Esophagus squamous epithelium (tissue), 5 donors: ENCODE measurements at places on chromosomes 4 and X.

- no peak for DNase-seq
Measured at GRCh38 chrX:41946235-41946634, 22.9 kb upstream of the CASK start.

DNA sequence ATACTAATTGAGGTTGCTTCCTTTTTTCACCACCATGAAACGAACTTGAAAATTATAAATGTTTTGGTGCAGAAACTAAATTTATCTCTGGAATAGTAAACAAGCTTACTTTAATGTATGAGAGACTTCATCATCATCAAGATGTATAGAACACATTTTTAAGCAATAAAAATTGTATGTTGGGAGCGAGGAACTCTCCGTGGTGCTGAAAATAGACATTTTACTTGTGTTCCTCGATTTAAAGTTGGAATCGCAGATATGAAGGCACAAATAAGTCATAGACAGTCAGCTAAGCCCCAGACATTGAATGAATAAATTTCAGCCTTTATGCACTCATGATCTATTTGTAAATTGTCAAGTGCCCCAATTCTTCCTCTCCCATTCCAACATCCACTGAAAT, 310.7 kb downstream of the STK32B start:
- no peak for DNase-seq

- no peak for DNase-seq
Measured at GRCh38 chrX:48676893-48677270, 6.7 kb upstream of the WAS start.

- no peak for DNase-seq
Measured at GRCh38 chr4:157994863-157995262, 178.0 kb downstream of the GASK1B start.

GRCh38 chr4:8209181-8209874, 10.2 kb downstream of the SH3TC1 start:
- DNase-seq = no peak

- no peak for DNase-seq
Measured at GRCh38 chr4:140675599-140676231, 80.5 kb downstream of the TBC1D9 start.

DNA sequence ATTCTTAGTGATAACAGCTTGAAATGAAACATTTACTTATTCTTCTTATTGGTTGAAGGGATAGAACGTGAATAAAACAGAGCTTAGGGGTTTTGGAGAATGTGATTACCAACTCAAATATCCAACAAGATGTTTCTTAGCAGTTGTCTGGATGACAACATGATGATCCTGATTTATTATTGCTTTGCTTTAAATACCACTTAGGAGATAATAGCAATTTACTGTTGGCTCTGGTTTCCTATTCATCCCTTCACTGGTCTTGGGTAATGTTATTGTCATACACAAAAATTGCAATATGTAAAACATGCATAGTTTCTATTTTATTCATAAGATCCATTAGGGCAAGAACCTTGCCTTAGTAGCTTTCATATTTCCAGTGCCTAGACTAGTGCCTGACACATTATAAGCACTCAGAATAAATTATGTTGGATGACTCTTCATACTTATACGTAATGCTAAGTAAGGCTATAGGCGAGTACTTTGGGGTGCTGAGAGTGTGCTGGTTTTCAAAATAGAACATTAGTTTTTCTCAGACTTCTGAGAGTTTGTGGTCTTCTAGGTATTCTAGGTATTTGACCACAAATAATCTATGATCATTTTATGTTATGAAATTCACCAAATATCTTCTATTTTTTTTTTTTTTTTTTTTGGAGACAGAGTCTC, 58.6 kb upstream of the PGRMC2 start:
- no peak for DNase-seq

GRCh38 chrX:69185886-69186285, 20.6 kb upstream of the PJA1 start:
- DNase-seq = no peak

- DNase-seq = no peak
Measured at GRCh38 chrX:108763559-108763958, 27.2 kb upstream of the IRS4 start.
